Osteoblast (primary cell): ENCODE measurements at places on chromosomes 3 and 15.

GRCh38 chr3:115666920-115667737, 43.8 kb downstream of the GAP43 start:
- DNase-seq, result peak; percentile 83

DNA sequence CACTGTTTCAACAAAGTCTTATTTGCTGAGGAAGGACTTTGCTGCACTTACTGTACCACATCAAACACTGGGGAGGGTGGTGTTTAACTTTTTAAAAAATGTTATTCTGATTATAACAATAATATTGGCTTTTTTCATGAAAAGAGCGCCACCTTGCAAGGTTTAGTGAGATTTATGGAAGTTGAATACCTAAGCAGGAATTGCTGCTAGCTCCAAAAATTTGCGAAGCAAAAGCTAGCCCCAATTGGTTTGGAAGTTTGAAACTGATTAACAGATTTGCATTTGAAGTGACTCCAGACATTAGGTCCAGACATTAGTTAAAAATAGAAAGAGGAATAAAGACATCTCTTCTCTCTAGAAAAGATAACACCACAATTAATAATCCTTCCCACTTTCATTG, 6.7 kb downstream of the ZIC1 start:
- DNase-seq, result peak; percentile 50

GRCh38 chr3:152505926-152506325, 237.2 kb downstream of the MBNL1 start:
- DNase-seq, result no peak

DNA sequence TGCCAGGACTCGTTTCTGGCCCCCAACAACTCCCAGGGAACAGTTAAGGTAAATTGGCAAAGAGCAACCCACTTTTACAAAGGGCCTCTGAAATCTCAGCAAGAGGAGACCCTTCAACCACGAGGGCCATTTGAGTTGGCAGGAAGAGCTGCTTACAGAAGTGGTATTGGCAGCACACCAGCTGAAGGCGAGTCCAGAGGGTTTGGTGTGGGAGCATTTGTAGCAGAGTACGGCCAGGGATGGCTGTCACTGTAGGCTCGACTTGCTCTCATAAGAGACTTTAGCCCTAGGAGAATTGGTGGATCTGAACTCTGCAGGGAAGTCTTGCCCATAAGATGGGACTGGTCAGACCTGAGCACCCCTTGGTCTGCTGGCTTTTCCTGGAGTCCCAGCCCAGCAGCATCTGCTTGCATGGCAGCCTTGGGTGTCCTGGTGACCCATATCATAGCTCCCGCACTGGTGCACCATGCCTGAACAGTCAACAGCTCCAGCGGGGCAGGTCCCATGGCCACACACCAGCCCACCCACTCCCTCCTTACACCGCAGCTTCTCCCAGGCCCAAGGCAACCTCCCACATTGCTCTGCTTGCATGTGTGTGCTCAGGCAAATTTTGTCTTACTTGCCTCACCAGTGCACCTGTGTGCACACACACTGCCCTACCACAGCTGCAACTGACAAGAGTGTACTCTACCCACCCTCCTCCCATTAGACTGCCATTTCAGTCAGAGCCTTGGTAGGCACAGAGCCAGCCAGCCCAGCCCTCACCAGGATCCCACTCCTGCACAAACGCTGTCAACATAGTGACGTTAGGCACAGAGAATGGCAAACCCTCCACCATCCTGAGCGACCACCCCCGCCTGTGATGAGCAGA, 861.6 kb upstream of the DPPA4 start:
- no peak for DNase-seq
